ENCODE measurements at places on chromosomes 12 and 14. TPM values are rescaled to one million over a fixed set of nuclear protein-coding genes. Genes with fewer than 3 reads are reported as not detected.

Gene OASL
- 45.1 TPM for total RNA-seq

DNA sequence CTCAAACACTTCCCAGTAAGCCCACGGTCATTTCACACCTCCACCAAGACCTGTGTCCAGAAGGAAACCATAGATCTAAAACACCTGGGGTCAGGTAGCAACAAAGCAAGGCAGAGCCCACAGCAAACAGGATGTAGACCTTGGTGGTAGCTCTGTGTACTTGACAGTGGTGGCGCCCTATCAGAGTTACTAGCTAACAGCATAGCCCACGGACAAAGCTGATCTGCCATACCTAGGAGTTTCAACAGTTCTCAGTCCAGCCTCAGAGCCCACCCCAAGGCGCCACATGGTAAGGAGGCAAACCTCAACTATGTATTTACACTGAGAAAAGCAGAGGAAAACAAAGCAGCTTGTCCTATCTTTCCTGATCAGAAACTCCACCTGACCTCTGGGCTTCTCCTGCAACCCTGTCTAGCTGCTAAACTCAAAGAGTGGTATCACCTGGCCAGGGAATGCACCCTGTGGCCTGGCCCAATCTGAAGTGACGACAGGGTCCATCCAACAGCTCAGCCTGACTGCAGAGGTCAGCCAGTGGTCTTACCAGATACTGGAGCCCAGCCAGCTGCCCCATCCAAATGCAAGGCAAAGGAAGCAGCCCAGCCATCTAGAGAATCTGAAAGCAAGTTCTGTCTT lies 46.3 kb downstream of the STON2 start:
- H3K27me3 ChIP-seq = peaks cover 9% of the 10 kb centered on the region
- H3K27ac ChIP-seq = no peak overlapping the region
- no peaks in the 10 kb centered on the region for H3K4me1 ChIP-seq
- H3K36me3 ChIP-seq = peaks cover 5% of the 10 kb centered on the region
- DNase-seq = no peak
- no peak overlapping the region for H3K4me3 ChIP-seq

DNA sequence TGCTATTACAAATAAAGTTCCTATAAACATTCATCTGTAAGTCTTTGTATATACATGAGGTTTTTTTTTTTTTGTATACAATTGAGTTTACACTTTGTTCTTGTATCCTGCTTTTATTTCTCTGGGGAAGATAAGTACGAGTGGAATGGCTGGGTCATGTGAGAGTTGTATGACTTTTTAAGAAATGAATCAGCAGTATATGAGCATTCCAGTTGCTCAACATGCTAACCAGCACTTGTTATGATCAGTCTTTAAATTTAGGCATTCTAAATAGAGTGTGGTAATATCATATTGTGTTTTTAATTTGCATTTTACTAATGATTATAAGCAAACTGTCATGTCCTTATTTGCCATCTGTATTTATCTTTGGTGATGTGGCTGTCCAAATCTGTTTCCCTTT lies 44.7 kb upstream of the AMIGO2 start:
- H3K4me3 ChIP-seq = peak overlapping the region; percentile 3
- DNase-seq = no peak
- H3K27ac ChIP-seq = peak overlapping the region; percentile 69
- peaks cover 3% of the 10 kb centered on the region for H3K36me3 ChIP-seq
- peaks cover 57% of the 10 kb centered on the region for H3K4me1 ChIP-seq

- H3K4me3 ChIP-seq = no peak overlapping the region
- peaks cover 1% of the 10 kb centered on the region for H3K36me3 ChIP-seq
- no peaks in the 10 kb centered on the region for H3K4me1 ChIP-seq
- DNase-seq = no peak
- H3K27ac ChIP-seq = no peak overlapping the region
- no peaks in the 10 kb centered on the region for H3K27me3 ChIP-seq
These were observed 774.9 kb upstream of the NOVA1 start for GRCh38 chr14:27372771-27373170.

DNA sequence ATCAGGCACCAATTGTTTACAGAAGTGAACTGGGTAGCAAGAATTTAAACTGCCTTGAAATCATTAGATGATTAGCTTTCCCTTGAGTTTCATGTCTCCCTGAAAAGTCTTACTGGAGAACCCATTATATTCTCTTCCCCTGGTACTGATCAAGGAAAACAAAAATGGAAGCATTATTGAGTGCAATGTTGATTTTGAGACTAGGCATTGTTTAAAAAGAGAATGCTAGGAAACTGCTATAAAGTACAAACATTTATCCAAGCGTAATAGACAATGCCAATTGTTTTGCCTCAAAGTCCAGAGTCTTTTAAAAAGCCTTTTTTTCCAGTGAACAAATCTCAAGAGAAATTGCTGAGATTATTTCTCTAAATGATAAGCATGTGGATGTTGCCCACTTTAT lies 197.0 kb downstream of the CCER1 start:
- H3K36me3 ChIP-seq = no peaks in the 10 kb centered on the region
- H3K4me3 ChIP-seq = no peak overlapping the region
- no peak overlapping the region for H3K27ac ChIP-seq
- H3K27me3 ChIP-seq = no peaks in the 10 kb centered on the region
- H3K4me1 ChIP-seq = no peaks in the 10 kb centered on the region
- no peak for DNase-seq
